ENCODE measurements at places on chromosomes 16 and 17.

GRCh38 chr17:69815406-69815805 lies 259.6 kb upstream of the KCNJ16 start:
- DNase-seq, result no peak

DNA sequence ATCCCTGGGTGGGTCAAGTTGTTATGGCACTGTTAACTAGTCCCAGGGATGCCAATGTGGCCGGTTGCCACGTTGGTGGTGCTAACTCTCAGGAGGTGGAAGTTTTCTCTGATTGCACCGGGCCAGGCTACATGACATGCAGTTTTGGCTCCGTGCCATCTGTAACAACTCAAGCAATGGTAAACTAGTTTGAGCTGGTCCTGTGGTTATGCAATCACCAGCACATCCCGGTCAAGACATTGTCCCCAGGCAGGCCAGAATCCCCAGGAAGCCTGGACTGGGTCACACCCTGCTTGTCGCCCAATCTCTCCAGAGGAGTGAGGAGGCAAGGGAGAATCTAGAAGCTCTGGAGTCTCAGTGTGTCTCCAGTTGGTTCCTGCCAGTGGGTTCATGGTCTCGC lies 10.1 kb upstream of the CCL17 start:
- no peak for DNase-seq

DNA sequence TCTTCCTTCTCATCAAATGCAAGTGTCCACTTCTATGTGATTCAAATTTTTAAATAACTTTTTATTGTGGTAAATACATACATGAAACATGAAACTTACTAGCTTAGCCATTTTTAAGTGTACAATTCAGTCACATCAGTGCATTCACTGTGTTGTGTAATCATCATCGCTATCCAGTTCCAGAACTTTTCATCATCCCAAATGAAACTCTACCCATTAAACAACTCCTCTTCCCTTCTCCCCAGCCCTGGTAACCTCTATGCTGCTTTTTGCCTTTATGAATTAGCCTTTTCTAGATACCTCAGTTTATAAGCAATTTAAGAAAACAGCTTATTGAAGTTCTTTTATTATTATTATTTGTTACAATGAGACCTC lies 41.1 kb upstream of the IL34 start:
- DNase-seq, result no peak

GRCh38 chr17:17485420-17485819 lies 8.6 kb downstream of the MED9 start:
- no peak for DNase-seq

GRCh38 chr17:33234930-33235685 lies 58.0 kb downstream of the ASIC2 start:
- no peak for DNase-seq

DNA sequence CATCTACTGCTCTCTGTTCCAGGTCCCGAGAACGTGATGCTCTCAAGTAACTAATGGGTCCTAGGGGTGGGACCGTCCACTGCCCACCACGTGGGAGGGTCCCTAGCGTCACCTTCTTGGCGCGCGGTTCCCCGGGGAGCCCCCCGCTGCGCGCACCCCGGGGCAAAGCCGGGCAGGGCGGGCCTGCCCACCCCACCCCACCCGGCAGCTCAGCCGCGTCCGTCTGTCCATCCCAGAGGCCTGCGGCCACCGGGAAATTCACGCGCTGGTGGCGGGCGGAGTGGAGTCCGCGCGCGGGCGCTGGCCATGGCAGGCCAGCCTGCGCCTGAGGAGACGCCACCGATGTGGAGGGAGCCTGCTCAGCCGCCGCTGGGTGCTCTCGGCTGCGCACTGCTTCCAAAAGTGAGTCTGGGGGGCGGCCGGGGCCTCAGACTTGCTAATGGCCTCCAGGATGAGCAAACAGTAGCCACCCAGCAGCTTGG lies 494 bp downstream of the PRSS41 start:
- DNase-seq, result no peak

DNA sequence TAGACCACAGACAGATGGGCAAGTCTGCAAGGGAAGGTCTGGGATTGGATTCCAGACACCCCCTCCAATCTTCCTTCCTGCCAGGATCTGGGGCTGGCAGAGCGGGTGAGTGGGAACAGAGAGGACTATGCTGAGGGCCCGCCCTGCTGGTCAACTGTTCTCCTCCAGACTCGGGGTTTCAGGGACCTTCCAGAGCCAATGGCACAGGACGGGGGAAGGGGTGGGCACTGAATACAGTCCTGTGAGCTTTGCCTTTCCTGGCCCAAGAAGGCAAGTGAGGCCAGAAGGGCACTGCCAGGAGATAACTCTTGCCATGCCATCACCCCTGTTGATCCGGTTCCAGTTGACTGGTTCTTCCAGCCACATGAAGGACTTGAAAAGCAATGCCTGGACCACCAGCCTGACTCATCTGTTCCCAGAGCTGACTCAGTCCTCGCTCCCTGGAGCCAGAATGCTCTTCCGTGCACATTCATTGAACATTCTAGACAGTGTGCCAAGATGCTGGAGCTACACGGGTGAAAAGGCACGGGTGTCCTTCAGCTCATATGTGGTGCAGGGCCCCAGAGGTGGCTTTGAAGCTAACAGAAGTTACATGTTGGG lies 533 bp upstream of the MEFV start:
- DNase-seq, result no peak

GRCh38 chr16:75256696-75257343 lies 5.4 kb upstream of the BCAR1 start:
- DNase-seq, result no peak

DNA sequence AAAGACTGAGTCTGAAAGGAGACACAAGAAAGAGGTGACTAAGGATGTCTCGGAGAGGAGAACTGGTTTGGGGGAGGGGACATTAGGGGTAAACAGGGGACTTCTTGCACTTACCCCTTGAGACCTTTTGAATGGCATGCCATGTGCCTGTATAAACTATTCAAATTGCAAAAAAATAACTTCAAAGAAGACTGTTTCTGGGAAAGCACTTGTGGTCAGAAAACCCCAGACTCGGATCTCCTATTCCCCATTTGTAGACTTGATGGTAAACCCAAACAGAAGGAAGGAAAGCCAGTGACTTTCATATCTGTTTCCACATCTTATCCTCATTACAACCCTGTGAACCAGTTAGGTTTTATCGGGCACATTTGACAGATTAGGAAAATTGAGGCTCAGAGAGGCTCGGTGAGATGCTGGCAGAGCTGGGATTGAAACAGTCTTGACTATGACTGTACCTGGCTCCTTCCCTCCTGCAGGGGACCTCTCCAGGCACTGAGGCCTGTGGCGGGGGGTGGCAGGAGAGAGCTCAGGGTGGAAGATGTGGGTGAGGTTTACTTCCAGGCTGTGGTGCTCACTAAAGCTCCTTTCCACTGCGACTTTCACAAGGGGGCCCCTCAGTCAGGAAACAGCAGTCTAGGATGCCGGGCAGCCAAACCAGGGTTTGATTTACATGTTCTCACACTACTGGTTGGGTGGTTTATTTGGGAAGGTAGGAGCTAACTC lies 30.5 kb upstream of the PLCG2 start:
- no peak for DNase-seq

DNA sequence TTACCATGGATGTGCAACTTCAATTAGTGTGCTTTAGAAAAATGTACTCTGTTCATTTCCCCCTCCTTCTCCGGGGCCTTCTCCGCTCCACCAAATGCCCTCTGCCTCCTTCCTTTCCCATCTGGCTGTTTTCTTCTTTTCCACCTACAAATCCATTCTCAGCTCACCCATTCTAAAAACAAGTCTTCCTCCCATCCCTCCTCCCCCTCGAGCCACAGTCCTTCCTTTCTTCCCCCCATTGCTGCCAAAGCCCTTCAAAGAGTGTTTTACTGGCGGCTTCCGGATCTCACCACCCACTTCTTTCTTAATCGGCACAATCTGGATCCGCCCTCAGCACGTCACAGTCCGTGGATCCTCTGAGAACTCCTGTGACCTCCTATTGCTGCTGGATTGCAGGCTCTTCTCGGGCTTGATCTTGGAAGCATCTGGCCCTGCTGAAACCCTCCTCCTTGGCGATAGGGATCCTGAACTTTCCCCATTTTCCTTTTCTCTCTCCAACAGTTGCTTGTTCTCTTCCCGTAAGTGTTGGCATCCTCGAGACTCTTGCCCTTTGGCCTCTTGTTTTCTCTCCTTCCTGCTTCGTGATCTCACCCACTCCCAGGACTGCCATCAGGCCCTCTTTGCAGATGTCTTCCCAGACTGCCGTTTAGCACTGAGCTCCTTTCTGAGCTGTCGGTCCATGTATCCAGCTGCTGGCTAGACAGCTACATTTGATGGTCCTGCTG lies 36.0 kb upstream of the FBXO47 start:
- no peak for DNase-seq

- DNase-seq, result no peak
These were observed 187.2 kb downstream of the CBLN1 start for GRCh38 chr16:49094471-49094870.

DNA sequence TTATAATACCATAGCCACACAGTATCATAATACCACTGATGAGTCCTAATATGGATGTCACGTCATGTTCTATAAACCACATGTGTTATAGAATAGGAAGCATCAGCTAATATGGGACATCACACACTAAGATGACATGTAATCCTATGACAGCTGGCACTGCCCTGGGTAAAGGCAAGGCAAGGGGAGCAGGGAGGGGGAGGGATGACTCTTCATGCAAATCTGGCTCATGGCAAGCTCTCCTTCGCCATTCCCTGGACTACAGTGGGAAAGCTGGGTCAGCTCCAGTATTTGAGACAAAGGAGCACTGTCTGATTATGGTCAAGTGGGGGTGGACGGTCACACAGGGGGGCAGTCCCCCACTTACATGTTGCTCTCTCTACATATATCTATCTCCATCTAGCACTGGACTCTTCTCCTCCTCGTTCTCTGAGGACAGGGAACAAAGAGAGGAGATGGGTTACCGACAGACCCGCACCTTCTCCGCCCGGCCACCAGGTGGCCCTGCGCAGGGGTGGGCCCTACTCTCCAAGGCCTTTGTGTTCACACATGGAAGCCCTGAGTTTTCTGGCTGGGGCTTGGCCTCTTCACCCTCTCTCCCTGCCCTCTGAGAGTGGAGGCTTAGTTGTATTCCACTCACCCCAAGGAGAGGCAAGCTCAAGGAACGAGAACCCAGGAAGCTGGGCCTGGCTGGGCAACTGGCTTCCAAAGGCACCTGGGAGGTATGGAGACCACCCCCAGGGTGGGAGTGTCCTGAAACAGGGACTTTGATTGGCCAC lies 23.4 kb upstream of the MPO start:
- no peak for DNase-seq

DNA sequence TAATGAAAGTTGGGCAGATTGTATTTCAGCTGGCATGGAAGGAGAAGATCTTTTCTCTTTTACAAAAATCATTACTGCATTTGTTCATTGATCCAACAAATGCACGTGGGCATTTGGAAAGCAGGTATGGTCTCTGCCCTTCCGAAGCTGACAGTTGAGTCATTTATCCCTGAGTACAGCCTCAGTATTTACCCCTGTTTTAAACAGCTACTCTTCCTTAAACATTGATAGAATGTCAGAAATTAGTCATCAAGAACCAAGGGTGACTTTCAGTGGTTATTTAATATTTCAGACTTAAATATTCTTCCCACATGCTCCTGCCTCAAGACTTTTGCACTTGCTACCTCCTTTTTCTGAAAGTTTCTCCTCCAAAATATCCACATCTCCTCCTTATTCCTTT lies 226.7 kb upstream of the HSBP1 start:
- DNase-seq, result no peak

DNA sequence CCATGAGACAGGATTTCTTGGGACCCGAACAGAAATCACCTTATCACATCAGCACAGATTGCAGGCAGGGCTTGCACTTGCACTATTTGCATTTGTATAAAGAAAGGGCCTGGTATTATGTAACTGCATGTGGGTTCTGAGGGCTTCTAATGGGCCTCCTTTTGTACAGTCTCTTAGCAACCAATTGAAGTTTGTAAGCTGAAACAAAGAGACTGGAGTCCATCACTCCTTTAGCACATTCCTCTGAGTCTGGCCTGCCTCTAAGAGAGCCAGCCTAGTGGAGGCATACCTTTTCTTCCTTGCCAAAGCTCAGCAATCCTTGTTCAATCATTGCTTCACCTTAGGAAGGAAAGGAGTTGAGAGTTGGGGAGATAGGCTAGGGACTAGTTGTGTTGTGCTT lies 387.1 kb downstream of the XYLT1 start:
- DNase-seq, result no peak
